ENCODE measurements at places on chromosomes 5 and 9.

- no peak for DNase-seq
Observed at GRCh38 chr5:59732806-59733205, 160.7 kb downstream of the PDE4D start.

DNA sequence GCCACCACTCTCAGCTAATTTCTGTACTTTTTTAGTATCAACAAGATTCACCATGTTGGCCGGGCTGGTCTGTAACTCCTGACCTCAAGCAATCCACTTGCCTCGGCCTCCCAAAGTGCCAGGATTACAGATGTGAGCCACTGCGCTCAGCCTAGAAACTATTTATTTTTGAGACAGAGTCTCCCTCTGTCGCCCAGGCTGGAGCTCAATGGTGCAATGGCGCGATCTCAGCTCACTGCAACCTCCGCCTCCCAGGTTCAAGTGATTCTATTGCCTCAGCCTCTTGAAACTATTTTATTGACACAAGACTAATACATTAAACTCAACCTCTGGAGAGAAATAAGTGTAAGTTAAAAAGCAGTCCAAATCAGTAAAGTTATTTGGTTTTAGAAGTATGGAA is 34.0 kb downstream of the IL6ST start:
- DNase-seq = no peak

DNA sequence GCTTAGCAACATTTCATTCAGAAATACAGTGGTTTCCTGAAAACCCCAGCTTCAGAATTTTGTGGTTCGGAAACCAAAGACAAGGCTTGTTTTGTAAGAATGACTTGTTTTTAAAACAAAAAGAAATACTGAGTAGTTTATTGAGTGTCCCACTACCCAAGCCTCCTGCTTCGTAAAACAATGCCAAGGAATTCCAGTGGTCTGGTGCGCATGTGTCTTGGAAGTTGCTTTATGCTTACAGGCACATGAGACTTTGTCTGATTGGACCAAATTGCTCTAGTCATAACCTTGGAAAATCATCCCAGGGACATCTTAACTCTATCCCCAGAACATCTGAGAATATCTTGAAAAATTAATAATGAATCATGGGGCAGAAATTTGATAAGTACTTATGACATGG is 77.1 kb upstream of the FST start:
- no peak for DNase-seq

GRCh38 chr9:83965350-83966208 is 14.4 kb downstream of the HNRNPK start:
- DNase-seq = peak; percentile 40

- no peak for DNase-seq
Observed at GRCh38 chr9:83707518-83707767, 315 bp downstream of the UBQLN1 start.

DNA sequence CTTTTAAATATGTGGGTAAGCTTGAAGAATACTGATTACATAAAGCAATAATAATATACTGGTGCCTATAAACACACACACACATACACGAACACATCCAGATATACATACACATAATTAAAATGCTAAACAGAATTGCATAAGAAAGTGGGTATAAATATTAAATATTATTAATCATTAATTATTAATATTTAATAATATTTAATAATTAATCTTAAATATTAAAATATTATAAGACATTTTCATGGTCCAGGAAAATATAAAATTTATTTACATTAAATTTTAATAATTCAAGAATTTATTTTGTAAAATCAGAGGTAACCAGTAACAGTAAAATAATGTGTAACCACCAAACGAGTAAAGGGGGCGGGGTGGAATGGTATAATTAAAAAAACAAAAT is 178.3 kb downstream of the TMEM232 start:
- no peak for DNase-seq

- no peak for DNase-seq
Observed at GRCh38 chr5:36606036-36606427, 374 bp upstream of the SLC1A3 start.

DNA sequence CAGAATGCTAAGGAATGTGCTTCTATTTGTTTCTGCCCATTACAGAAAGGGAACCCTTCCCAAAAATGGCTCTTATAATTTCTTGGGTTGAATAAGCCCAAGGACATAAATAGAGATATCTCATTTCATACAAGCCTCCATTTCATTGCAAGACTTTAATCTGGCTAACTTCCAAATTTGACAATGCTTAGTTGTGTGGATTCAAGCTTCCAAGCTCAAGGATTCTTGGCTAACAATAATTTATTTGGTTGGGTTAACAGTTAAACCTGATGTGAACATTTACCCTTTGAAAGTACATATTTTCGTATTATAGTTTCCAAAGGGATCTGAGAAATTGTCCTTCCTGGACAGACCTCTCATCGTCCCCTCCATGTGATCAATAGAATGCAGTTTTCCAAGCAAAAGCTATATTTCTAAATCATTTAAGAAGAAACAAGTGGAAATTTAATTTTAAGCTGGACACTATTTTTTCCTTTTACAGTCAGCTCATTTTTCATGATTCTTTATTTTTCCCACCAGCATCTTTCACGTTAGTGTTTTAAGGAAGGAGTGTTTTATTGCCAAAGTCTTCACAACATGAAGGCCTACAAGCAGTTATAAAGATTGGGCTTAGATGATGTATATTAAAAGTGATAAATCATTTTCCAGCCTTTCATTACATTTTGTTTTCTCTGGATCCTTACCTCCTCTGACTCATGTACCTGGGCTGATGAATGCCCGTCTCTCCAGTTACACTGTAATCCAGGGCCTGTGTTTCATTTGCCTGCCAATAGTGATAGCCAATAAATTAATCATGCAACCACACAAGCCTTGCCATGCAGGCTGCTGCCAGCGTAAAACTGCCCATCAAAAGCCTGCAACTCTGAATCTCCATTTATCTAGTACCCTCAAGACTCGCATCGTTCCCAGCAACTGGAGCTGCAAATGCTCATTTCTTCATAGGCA is 176.7 kb downstream of the NTRK2 start:
- DNase-seq = no peak

GRCh38 chr9:116237456-116237855 is 83.9 kb downstream of the PAPPA start:
- DNase-seq = no peak

DNA sequence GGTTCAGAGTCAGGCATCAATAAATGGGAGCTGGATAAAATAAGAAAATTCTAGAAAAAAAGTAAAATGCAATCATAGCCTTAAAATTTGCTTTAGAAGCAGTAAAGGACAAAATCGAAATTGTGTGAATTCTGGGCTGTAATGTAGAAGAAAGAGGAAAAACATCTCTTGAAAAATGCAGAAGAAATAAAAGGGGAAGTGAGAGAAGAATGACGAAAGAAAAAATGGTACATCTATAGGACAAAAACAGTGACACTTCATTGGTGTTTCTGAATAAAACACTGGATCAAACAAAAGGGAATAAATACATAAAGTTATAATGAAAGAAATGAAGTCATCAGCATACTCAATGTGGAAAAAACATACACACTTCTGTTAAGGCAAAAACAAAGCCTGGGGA is 642.3 kb downstream of the ACTL7B start:
- DNase-seq = no peak

Measured in HT-29 (cell line).